ENCODE measurements at places on chromosomes 5 and 9.
A peak's percentile ranks its signal among the peaks of the same experiment; 100 is the strongest.

DNA sequence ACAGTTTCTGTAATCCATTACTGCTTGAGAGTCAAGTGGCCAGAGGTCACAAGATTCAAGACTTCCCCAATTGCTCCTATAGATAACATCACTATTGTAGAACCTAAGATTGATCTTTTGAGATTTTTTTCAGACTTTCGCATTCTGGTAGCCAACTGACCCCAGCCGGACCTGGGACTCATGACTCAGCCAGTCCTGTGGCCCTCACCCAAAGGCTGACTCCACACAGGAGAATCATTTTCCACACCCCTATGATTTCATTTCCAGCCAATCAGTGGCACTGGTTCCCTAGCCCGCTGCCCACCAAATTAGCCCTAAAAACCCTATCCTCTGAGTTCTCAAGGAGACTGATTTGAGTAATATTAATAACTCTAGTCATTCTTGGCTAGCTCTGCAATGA lies 36.2 kb downstream of the TARS1 start:
- no peak for DNase-seq

DNA sequence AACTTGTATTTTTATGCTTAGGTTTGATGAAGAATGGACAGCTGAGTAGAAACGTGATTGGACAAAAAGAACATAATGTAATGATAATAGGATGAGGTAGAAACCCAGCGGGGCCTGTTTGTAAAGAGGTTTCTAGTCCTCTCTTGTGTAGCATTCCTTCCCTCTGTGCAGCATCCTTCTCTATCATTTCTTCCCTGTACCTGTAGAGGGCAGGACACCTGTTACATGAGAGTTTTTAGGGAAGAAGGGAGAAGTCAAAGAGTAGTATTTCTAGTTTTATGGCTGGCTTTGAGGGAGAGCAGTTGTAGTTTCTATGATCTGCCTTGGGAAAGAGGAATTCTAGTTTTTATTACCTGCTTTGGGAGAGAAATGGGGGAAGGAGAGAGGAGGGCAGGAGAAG lies 162.1 kb upstream of the FST start:
- no peak for DNase-seq

GRCh38 chr5:58890701-58891085 lies 307.8 kb downstream of the RAB3C start:
- no peak for DNase-seq

DNA sequence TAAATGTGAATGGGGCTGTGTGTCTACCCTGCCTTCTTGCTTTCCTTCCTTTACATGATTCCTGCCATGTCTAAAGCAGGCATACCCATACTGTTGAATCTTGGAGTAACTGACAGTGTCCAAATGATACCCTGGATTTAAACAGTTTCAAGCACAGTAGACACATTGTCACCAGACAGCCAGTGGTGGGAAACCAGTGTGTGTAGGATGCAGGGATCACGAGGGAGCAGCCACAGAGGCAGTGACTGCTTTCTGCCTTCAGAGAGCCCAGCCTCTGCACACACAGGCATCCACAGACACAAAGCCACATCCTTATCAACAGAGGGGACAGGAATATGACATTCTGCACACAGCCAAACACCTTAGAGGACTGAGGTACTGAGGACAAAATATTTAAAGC lies 184.2 kb upstream of the TBCA start:
- no peak for DNase-seq

DNA sequence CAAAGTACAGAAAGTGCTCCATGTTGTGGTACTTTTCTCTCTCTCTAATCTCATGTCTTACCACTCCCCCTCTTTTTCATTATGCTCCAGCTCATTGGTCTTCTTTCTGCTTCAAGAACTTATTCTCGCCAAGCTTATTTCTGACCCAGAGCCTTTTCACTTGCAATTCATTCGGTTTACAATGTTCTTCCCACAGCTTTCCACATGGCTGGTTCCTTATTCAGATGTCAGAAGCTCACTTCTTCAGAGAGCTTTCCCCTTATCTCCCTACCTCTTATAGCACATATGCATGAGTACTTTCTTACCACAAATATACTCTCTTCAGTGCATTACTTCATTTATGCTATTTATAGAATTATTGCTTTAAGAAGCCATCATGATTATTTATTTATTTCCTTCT lies 338.8 kb upstream of the ATP10B start:
- DNase-seq: no peak

GRCh38 chr5:111132731-111133435 lies 40.7 kb downstream of the WDR36 start:
- DNase-seq: no peak

DNA sequence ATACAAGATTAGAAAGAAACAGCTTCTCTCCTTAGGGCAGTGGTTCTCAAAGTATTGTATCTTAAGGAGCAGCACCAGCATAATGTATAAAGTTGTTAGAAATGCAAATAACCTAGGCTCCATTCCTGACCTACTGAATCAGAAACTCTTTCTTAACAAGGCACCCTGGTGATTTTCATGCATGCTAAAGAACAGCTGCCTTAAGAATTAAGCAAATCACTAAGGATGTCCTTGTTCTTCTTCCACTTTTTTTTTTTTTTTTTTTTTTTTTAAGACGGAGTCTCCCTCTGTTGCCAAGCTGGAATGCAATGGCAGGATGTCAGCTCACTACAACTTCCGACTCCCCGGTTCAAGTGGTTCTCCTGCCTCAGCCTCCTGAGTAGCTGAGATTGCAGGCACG lies 1095.2 kb upstream of the EDIL3 start:
- DNase-seq: no peak

- no peak for DNase-seq
Measured at GRCh38 chr9:131982671-131983239, 96.9 kb downstream of the MED27 start.

DNA sequence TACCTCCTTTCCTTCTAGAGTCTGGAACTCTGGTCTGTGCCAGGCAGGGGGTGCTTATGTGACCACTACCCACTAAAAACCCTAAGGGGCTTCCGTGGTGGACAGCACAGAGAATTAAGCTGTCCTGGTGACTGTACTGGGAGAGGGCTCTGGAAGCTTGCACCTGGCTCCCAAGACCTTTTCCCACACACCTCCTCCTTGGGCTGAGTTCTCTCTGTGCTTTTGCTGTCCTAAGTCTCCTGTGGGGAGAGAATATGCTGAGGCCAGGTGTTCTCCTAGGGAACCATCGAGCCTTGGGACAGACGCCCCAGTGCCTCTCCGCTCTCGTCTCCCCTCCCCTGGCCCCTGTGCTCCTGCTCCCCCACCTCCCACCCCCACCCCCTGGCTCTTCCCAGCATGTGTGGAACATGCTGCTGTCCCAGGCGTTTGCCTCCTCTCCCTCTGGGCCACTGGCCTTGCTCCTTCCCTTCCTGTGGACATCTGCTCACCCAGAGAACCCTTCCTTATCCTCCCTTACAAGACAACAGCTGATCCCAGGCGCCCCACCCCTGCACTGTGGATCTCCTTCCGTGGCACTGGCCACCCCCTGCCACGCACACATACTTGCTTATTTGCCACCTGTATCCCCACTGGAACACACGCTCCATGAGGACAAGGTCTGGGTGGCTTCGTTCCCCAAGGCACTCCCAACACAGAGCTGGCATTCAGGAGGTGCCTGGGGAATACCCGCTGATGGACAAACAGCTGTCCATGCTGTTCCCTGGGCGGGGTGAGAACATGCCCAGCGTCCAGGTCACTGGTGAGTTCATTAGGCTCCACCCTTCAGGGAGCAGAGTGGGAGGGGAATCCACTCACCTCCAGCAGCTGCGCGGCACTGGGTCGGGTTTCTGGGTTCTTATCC lies 83.0 kb downstream of the STK10 start:
- no peak for DNase-seq

DNA sequence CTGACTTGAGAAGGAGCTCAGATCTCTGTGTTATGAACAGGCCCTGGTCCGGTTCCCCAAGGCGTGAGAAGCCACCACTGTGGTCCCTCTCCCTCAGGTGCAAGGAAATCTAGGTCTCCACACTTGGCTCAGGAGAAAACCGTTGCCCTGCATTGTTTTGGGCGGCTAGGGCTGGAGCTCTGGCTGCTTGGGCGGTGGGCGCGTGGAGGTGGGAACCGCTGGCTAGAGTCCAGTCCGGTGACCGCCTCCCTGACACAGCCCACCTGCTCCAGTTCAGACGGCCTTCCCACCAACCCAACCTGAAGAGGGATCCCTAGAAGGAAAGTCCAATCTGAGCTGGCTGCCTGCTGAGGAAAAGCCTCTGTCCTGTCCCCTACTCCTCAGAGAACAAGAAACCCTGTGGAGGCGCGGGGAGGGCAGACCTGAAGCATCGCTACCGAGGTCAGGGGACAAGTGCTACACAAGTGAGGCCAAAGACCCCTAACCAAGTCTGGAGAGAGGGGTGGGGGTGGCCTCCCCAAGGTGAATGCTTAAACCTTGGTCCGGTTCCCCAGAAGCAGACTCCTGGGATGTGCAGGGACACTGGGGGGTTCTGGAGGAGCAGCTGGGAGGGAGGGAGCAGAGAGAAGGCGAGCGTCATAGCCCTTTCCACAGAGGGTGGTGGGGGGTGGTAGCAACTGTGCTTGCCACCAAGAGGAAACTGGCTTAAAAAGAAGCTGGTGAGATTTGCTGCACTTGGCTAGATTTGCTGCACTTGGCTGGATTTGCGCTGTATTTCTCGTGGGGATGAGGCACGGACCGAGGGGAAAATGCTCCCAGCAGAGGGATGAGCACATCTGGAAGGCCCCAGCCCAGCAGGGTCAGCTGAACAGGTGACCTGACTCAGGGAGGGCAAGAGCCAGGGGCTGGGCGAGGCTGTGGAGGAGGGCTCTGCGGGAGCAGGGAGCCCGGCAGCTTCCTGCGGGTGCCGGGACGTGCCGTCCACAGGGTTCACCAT lies 65.2 kb downstream of the RAPGEF1 start:
- peak; percentile 74 for DNase-seq

- DNase-seq: no peak
Measured at GRCh38 chr9:8571643-8572042, 772.1 kb upstream of the DMAC1 start.

DNA sequence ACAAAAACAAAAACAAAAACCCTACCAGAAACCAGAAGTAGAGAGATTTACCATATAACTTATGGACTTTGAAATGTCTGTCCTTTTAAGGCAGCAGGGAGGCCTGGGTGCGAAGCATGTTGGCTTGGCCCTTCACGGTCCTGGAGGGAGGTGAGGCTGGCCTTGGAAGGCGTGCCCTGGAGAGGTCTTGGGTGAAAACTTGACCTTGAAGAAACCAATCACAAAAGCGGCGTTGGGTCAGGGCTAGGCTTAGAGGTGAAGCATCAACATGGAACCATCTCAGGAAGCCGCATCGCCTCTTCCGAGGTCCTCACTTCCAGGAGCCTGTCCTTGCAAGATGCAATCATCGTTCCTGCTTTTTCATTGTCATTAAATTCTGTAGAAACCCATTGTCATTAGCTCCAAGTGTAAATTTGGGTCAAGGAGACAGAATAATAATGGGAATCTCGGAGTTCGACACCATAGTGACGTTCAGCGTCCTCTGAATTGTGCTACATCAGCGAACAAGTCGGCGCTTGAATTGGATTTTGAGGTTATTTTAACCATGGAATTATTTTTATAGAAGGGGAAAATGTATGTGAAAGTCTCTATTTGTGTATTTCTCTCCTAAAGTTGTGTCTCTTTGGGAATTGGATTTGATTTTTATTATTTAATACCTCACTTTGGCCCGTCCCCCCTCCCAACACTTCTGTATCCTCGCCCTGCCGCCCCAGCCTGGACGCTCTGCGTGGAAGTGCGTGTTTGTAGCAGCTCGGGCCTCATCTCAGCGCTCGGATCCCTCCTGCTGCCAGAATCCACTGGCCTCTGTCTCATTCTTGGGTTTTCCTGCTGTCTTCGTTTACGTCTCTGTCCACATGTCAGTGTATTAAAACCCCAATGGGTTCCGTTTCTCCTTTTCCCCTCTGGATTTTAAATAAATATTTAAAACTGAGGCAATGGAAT lies 11.1 kb upstream of the ORM1 start:
- peak; percentile 26 for DNase-seq

DNA sequence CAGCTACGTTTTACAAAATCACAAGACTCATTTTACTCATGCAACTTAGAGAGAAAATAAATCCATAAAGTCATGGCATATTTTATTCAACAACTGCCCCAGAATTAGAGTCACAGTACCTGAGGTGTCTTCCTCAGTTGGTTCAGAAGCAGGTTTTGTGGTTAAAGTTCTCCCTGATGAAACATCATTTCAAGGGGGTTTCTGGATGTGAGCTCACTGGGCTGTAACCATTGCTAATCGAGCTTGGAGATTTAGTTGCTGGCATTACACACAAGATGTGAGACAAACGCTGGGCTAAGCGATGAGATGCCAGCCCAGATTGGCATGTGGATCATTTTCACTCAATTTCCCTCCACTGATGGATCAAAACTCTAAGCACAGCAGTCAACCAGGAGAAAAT lies 131.3 kb downstream of the PRELID2 start:
- DNase-seq: no peak

GRCh38 chr9:128144239-128145181 lies 4.7 kb upstream of the LCN2 start:
- DNase-seq: peak; percentile 44

- DNase-seq: peak; percentile 72
Measured at GRCh38 chr9:129587487-129588262, 33.2 kb downstream of the C9orf50 start.

GRCh38 chr9:130186839-130187522 lies 14.8 kb downstream of the NCS1 start:
- peak; percentile 95 for DNase-seq

DNA sequence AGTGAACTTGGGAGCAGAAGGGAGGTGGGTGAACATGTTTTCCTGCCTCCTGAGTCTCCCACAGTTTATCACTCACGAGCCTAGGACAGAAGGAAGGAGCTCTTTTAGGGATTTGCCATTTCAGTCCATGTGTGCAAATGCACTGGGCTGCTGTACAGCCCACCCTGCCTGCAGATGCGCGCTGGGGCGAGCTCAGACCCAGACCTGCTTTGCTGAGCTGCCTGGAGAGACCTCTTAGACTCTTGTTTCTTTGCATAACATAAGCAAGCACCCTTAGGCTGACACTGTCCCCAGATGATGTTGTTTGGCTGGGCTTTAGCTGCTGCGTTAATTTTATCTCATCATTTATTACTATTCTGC lies 199.0 kb downstream of the CACNA1B start:
- no peak for DNase-seq

- no peak for DNase-seq
Measured at GRCh38 chr9:27475057-27475595, 49.0 kb upstream of the IFNK start.

GRCh38 chr5:147369742-147370374 lies 135.0 kb downstream of the STK32A start:
- no peak for DNase-seq

All from islet precursor cell (in vitro differentiated cells).